ENCODE measurements at places on chromosomes 7 and 10. TPM values are rescaled to one million over a fixed set of nuclear protein-coding genes. Genes with fewer than 3 reads are reported as not detected.

SPDYE11 gene
- polyA plus RNA-seq, result 0.56 TPM

COL28A1 gene
- polyA plus RNA-seq, result 3.1 TPM

C10orf105 gene
- 0.42 TPM for polyA plus RNA-seq

CTNNA3 gene
- 5.1 TPM for polyA plus RNA-seq

NUTM2B gene
- polyA plus RNA-seq, result 3.1 TPM

GPR158 gene
- polyA plus RNA-seq, result 0.99 TPM

MKX gene
- polyA plus RNA-seq, result 1.6 TPM

ZNF365 gene
- polyA plus RNA-seq, result 0.38 TPM

KIF20B gene
- polyA plus RNA-seq, result 23.0 TPM

PTF1A gene
- not detected for polyA plus RNA-seq

GJC3 gene
- polyA plus RNA-seq, result 0.99 TPM

ABI1 gene
- polyA plus RNA-seq, result 78.1 TPM

NPY gene
- polyA plus RNA-seq, result 0.26 TPM

EVX1 gene
- polyA plus RNA-seq, result not detected

TECTB gene
- not detected for polyA plus RNA-seq

GIMAP5 gene
- polyA plus RNA-seq, result 17.4 TPM

SFTPA1 gene
- polyA plus RNA-seq, result 23.9 TPM

TRRAP gene
- 29.4 TPM for polyA plus RNA-seq

KAZALD1 gene
- polyA plus RNA-seq, result 17.3 TPM

CYP3A7 gene
- polyA plus RNA-seq, result 0.59 TPM

SCART1 gene
- 1.3 TPM for polyA plus RNA-seq

TEX47 gene
- not detected for polyA plus RNA-seq

DNAJC1 gene
- 30.4 TPM for polyA plus RNA-seq

PIP gene
- not detected for polyA plus RNA-seq

PSTK gene
- 6.6 TPM for polyA plus RNA-seq

ORC5 gene
- polyA plus RNA-seq, result 25.1 TPM

SLC29A3 gene
- 8.3 TPM for polyA plus RNA-seq

FAM13C gene
- 17.7 TPM for polyA plus RNA-seq

CACNB2 gene
- 12.7 TPM for polyA plus RNA-seq

Data from right lung (tissue), 10 donors.